ENCODE measurements at places on chromosomes 2 and 18.

- no peak for DNase-seq
Observed at GRCh38 chr2:54880428-54880827, 157.0 kb downstream of the EML6 start.

GRCh38 chr2:72211350-72211749 is 63.7 kb upstream of the CYP26B1 start:
- DNase-seq = no peak

DNA sequence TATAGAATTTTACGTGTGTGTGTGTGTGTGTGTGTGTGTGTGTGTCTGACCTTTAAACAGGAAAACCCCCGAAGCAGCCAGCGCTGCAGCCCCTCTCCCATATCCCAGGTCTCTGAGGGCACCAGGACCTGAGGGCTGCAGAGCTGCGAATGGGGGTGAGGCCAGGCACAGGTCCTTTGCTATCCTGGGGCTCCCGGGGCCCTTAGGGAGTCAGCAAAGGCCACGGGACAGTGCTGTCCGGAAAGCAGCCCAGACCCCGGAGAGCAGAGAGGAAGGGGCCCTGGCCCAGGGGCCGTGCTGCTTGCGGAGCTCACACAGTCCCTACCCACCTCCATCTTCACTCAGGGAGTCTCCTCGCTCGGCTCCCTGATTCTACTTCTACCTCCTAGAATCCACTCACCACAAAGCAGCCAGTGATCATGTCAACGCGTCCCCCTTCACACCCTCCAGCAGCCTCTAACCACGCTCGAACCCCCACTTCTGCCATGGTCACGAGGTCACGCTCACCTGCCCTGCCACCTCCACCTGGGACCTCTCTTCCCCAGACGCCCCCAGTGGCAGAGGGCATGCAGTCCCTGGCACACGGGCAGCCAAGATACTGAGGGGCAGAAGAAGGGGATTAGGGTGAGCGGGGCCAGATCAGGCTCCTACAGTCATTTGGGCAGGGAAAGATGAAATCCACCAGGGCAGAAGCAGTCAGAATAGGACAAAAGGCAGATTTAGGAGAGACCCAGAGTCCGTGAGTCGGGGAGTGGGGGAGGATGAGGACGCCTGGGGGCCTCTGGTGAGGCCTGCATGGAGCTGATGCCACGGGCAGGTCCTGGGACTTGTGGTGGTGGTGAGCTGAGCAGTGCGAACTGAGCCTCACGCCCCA is 86.7 kb downstream of the USP40 start:
- no peak for DNase-seq

- no peak for DNase-seq
Observed at GRCh38 chr2:218230882-218231281, 13.9 kb downstream of the ARPC2 start.

- no peak for DNase-seq
Observed at GRCh38 chr2:45256173-45256866, 247.1 kb upstream of the SIX2 start.

Data from stimulated activated CD8-positive, alpha-beta memory T cell treated with anti-CD3 and anti-CD28 coated beads, Interleukin-7, amount 100 ng/mL, for 1 hour (primary cell).